ENCODE measurements at places on chromosomes 12 and 14.
A peak's percentile ranks its signal among the peaks of the same experiment; 100 is the strongest.

DNA sequence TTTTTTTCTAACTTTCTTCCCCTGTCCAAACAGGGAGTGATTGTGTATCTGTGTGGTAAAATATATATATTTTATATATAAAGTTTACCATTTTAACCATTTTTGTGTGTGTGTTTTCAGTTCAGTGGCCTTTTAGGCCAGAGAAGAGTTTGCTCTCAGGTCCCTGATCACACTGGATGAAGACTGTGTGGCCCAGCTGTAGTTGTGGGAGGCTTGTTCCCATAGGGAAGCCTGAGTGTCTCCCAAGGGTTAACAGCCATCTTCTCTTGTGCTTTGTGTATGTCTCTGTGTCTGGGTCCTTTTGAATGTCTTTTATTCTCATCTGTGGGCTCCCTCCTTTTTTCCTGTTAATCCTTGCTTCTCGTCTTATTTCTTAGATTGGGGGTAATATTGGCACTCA is 23.4 kb downstream of the CGRRF1 start:
- no peak for DNase-seq

DNA sequence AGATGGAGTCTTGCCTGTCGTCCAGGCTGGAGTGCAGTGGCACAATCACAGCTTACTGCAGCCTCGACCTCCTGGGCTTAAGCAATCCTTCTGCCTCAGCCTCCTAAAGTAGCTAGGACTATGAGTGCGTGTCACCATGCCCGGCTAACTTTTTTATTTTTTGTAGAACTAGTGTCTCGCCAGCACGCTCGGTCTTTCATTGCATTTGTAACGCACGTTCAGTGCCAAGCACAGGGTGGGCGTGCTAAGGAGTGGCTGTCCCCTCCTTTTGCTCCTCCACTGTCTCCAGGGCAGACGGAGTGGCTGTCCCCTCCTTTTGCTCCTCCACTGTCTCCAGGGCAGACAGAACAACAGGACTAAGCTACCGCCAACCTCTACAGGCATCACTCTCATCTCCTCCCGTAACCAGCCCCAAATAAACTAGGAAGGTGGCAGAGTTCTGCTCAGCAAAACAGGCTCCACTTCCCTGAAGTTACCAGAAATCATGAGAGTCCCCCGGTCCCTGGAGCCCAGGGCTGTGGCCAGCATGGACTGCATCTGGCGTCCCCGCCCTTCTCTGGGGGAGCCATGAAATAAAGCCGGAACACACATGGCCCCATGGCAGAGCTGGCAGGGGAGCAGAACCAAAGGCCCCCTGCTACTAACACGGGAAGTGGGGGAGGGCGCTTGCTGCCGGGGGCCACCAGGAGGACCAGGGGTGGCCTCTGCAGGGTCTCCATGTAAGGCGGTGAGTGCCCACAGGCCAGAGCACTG is 60.2 kb downstream of the CCDC88C start:
- DNase-seq = no peak

GRCh38 chr12:52191841-52192791 is at the start of gene KRT80:
Gene KRT80 (minus strand): TSS chr12:52192014. CDS start chr12:52191902, 112 bp downstream.
- DNase-seq = peak; percentile 91

GRCh38 chr14:46769292-46769691 is 117.7 kb upstream of the RPL10L start:
- DNase-seq = no peak

DNA sequence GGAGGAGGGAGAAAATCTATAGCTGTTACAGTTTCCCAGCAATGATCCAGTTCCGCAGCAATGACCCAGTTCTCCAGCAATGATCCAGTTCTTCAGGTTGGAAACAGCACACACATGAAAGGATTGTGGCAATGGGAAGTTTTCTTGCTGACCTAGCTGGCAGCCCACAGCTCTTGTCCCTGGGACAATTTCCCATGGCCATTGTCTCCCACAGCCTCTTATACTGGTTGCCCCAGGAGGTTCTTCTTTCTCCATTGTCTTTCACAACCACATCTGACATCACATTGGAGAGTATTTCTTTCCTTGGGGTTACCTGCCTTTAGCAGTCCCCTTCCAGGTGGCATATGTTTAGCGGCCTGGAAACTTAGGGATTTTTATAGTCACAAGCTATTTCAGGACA is 209.8 kb upstream of the PLEKHG7 start:
- no peak for DNase-seq

- DNase-seq = no peak
Observed at GRCh38 chr14:101227611-101228594, 324.4 kb upstream of the RTL1 start.

DNA sequence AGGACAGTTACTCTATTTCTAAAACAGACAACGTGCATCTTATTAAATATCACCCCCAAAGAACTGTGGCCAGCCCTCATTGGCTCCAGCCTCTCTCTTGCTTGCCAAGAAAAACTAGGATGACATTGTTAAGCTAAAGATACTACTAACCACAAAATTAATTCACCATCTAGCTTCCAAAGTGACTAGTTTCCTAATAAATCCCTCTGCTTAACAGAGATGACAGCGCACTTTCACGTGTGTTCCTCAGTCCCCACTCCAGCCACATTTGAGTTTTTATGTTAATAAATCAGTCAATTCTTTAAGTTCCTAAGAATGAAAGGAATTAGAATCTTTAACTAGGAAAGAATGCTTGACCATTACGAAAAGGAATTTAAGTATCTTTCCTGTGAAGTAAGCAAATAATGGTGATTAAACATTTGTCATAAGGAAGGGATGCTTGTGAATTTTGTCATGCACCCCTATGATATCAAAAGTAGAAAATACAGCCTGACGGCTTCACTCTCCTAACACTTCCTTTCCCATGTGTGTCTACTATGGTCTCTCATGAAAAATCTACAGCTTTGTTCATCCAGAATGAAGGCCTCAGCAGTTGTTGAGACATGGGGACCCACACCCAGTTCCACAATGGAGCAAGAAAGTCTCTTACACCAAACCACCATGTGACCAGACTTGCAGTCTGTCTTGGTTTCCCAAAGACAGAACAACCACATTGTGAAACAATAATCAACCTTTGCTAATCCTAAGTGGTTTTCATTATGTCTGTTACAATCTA is 8.1 kb downstream of the CORO1C start:
- DNase-seq = no peak

GRCh38 chr12:25942709-25943108 is 15.8 kb upstream of the RASSF8 start:
- DNase-seq = no peak

GRCh38 chr12:77601069-77601468 is 229.6 kb upstream of the NAV3 start:
- no peak for DNase-seq

- DNase-seq = peak; percentile 57
Observed at GRCh38 chr12:124392667-124393413, 97.9 kb downstream of the RFLNA start.

- no peak for DNase-seq
Observed at GRCh38 chr12:44098786-44099185, 262.9 kb downstream of the TMEM117 start.

GRCh38 chr14:50892255-50892654 is 20.4 kb downstream of the ABHD12B start:
- no peak for DNase-seq

DNA sequence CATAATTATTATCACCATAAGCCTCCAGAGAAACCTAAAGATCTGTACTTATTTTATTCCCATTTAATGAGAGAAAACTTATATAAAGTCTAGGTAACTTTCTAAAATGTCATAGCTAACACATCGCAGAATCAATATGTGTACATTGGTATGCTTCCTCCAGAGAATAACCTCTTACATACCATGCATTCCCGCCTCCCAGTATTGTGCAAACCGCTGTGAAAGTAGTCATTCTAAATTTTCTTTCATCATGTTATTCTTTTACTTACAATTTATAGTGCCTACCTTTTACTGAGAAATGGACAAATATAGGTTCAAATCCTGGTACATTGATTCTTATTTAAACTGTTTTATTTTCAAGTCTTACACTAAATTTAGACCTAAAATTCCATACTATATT is 463.4 kb downstream of the LRFN5 start:
- no peak for DNase-seq

DNA sequence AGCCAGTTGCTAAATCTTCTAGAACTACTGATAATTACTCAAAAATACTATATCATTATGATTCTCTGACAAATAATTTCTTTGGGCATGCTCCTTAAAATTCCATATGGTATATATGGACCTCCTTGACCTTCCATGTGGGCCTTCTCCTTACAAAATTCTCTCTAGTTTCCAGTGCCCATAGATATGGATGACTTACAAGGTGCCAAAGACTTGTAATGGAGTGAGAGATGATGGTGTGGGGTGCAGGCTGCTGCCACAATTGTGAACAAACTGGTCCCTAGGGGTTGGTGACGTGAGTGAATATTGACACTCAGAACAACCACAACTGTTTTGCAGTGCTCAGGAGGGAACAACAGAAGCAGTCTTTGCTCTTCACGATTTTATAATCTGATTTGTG is 378.9 kb downstream of the SNAPC1 start:
- no peak for DNase-seq

DNA sequence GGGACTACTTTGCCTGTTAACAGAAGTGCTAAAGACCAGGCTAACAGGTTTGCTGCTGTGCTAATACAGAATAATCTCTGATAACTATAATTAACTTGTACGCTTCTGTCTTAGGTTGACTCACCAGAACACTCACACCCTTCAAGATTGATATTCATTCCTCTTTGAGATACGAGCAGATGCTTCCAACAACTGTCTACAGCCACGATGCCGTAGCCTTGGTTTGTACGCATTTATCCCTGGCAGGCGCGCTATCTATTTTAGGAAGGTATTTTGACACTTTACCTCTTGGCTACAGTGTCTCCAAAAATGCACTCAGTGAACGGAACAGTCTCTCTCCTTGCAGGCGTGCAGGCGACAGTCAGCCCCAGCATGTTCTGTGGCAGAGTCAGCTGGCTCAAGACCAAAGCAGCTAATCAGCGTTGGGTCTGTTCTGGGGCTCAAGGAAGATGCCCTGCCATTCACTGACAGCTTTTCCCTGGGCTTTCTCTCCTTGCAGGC is 146.4 kb upstream of the PRICKLE1 start:
- no peak for DNase-seq

DNA sequence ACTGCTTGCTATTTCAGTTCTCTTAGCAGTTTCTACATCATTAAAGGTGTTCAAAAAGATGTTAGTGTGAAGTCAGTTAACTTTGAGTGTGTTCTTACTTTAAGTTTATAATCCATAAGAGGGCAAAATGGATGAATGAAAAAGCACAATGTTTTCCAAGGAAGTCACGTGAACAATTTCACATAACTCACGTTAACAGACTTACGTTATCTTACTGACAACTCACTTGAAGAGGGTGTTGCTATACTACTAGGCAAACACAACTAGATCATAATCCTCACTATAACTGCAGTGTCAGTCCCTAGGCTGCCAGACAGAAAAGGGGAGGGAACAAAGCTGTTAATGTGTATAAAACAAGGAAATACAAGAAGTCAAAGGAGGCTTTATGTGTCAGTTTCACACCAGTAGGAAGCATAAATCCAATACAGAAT is 6.4 kb downstream of the SLC2A13 start:
- DNase-seq = no peak

DNA sequence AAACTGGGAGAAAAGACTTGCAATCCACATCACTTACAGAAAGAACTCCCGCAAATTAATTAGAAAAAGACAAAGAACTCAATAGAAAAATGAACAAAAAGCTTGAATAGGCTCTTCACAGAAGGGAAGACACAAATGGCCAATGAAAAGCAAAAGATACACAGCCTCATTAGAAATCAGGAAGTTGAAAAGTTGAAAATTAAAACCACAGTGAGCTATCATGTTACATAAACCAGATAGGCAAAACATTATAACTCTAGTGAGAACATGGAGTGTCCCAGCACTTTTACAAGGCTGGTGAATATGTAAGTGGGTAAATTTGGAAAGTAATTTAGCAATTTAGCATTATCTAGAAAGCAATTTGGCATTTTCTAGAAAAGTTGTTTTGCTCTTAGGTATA is 158.4 kb upstream of the RASSF8 start:
- DNase-seq = no peak

DNA sequence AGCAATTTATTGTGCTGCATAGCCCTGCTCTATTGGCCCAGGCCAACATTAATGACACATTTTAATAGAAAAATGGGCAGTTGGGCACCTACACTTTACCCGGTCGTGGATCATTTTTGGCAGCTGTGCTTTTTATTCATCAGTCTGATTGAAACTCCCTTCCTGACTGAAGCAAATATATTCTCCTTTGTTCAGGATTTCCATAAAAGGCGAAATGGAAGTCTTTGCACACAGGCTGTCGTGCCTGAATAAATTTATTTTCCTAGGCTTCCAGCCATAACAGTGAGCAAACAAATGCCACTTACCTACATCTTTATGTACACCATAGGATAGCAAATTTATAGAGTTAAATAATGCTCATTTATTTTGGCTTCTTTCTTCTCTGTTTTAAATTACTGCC is 480.7 kb upstream of the DCN start:
- peak; percentile 47 for DNase-seq

DNA sequence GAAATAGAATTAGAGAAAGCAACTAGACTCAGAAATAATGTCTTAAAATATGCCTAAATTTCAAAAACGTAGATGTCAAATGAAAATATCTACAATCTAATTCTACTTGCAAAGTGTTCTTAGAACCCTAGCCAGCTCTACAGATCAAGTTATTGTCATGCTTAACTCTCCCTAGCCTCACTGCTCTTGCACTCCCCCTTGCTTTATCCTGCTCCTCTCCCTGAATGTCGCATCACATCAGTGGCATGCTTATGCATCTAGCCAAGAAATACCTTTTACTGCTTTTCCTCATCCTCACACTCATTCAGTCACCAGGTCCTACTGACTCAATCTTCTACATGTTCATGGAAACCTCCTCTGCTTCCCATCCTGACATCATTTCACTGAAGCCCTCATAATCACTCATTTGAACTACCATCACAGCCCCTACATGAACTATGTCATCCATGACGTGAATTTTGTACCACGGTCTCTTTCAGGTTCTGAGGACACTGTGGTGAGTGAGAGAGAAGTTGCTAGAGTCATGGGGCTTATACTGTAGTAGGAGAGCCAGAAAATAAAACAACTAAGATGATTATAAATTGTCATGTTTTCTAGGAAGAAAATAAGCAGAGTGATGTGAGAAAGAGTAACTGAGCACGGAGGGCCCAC is 22.6 kb upstream of the CRACR2A start:
- no peak for DNase-seq

GRCh38 chr12:65534238-65534841 is 255.9 kb downstream of the MSRB3 start:
- DNase-seq = no peak

GRCh38 chr14:77071938-77072388 is 26.1 kb upstream of the CIPC start:
- DNase-seq = no peak

DNA sequence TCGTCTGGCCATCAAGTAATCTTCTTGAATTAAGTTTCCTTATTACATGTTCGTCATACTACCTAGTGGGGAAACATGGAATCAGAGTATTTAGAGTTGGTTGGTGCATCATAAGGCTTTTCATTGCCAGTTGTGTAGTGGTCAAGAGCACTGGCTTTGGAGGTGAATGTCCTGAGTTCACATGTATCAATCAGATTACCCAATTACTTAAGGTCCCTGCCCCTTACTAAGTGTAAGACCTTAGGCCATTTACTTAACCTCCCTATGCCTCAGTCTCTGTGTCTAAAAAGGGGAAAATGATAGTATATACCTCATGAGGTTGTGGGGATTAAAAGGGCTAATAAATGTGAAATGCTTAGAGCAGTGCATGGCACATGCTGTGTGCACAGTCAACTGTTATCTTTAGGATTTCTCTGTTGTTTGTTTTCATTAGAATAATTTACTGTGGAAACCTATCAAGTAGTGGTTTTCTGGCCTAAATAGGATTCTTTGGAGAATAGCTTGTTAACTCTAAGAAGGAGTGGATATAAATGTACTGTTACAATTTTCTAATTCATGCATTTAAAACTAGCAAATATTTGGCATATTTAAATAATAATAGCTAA is 27.0 kb downstream of the MSRB3 start:
- no peak for DNase-seq

- DNase-seq = peak; percentile 36
Observed at GRCh38 chr12:57001448-57001906, 4.9 kb downstream of the ZBTB39 start.
